ENCODE measurements at places on chromosomes 3 and 15. TPM values are rescaled to one million over a fixed set of nuclear protein-coding genes. Genes with fewer than 3 reads are reported as not detected.

GRCh38 chr3:40414270-40414669 is 27.3 kb downstream of the ENTPD3 start:
- H3K4me3 ChIP-seq: no peak overlapping the region
- H3K27ac ChIP-seq: peak overlapping the region; percentile 50
- H3K36me3 ChIP-seq: no peaks in the 10 kb centered on the region
- no peaks in the 10 kb centered on the region for H3K27me3 ChIP-seq
- DNase-seq: no peak
- no peaks in the 10 kb centered on the region for H3K4me1 ChIP-seq

DNA sequence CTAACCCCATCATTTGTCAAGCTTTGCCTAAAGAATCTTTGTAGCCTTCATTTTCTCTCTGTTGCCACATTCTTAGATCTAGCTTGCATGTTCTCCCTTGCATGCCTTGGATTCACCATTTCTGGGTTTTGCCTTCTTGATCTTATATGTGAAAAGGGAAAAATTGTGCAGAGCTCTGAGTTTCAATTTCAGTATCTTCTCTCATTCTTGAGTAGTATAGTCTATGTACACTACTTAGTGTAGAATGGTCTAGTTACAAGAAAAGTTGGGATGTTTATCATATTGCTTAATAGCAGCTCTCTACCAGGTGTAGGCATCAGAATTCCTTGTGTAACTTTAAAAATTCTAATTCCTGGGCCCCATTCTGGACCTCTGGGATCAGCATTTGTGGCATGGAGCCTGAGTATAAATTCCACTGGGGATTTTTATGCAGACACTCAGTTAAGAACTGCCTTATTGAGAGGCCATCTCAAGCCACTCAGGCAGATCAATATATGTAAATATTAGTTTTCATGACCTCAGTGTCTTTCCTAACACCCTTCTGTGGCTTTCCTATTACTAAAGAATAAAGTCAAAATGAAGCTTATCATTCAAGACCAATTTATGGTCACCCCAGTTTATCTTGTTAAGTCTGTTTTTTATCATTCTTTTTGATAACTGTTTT is 23.4 kb downstream of the GTF2E1 start:
- H3K27me3 ChIP-seq: no peaks in the 10 kb centered on the region
- peaks cover 14% of the 10 kb centered on the region for H3K4me1 ChIP-seq
- no peak overlapping the region for H3K4me3 ChIP-seq
- DNase-seq: no peak

- H3K4me1 ChIP-seq: no peaks in the 10 kb centered on the region
- H3K27ac ChIP-seq: no peak overlapping the region
- H3K36me3 ChIP-seq: no peaks in the 10 kb centered on the region
- no peak for DNase-seq
These were observed 19.5 kb downstream of the TMOD2 start for GRCh38 chr15:51770902-51771301.

DNA sequence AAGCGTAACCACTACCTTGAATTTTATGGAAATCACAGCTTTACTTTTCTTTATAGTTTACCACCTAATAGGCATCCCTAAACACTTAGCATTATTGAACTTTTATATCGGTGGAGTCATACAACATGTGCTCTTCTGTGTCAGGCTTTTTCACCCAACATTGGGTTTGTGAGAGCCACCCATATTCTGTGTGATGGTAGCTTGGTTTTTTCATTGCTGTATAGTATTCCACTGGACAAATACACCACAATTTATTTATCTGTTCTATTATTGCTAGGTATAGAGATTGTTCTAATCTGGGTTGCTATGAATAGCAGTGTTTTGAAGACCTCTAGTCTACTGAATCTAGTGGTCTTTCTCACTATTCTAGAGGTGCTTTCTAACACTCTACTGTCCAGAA is 31.6 kb upstream of the ATP1B3 start:
- H3K27ac ChIP-seq: no peak overlapping the region
- H3K36me3 ChIP-seq: no peaks in the 10 kb centered on the region
- no peak for DNase-seq
- H3K27me3 ChIP-seq: no peaks in the 10 kb centered on the region

DNA sequence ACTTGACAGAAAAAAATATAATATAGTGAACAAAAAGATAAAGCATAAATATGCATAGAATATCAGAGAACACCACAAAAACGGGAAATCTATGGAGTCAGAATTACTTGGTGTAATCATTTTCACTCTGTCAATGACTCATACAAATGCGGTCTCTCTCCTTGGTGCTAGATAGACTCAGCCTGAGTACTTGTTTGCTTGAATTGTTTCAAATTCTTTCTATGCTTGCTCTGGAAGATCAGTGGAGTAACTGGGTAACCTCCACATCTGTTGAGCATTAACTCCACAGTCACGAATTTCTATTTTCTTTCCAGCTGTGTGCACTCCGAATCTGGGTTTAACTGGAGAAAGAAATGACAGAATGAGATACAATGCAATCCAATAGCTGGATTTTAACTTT is 760.4 kb downstream of the ZPLD1 start:
- no peak overlapping the region for H3K4me3 ChIP-seq
- no peak for DNase-seq
- no peaks in the 10 kb centered on the region for H3K4me1 ChIP-seq
- no peaks in the 10 kb centered on the region for H3K27me3 ChIP-seq
- H3K27ac ChIP-seq: no peak overlapping the region

- peak; percentile 18 for DNase-seq
- no peaks in the 10 kb centered on the region for H3K36me3 ChIP-seq
- peaks cover 39% of the 10 kb centered on the region for H3K4me1 ChIP-seq
These were observed 932 bp downstream of the GSK3B start for GRCh38 chr3:120093119-120093910.

DNA sequence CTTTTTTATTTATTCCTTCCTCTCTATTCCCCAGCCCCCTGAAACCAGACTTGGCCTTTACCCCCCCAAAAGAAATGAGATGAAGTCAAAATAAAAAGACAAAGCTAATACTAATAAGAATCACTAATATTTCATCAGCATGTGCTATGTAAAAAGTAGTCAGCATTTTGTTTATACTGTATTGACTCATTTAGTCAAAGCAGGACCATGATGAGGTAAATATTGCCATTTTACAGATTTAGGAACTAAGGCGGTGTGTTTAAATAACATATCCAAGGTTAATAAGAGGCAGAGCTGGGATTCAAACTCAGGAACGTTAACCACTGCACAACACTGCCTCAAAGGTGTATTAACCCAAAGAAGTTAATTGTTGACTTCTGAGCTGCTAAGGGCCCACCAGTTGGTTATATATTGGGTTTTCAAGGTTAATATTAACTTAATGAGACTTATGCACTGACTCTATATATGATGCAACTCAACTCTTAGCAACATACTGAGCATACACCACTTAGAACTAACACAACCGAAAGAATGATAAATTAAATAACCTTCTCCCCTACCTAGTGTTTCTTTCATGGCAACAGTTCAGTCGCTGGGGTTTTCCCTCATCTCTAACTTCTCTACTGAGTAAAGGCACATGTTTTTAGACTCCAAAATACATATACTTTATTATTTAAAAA is 34.7 kb downstream of the FOXP1 start:
- H3K36me3 ChIP-seq: no peaks in the 10 kb centered on the region
- no peak overlapping the region for H3K4me3 ChIP-seq
- no peak overlapping the region for H3K27ac ChIP-seq
- H3K4me1 ChIP-seq: no peaks in the 10 kb centered on the region
- DNase-seq: no peak

- H3K4me1 ChIP-seq: no peaks in the 10 kb centered on the region
- no peak overlapping the region for H3K27ac ChIP-seq
- no peaks in the 10 kb centered on the region for H3K36me3 ChIP-seq
- DNase-seq: no peak
- no peaks in the 10 kb centered on the region for H3K27me3 ChIP-seq
These were observed 43.8 kb downstream of the TKT start for GRCh38 chr3:53211706-53212702.

DNA sequence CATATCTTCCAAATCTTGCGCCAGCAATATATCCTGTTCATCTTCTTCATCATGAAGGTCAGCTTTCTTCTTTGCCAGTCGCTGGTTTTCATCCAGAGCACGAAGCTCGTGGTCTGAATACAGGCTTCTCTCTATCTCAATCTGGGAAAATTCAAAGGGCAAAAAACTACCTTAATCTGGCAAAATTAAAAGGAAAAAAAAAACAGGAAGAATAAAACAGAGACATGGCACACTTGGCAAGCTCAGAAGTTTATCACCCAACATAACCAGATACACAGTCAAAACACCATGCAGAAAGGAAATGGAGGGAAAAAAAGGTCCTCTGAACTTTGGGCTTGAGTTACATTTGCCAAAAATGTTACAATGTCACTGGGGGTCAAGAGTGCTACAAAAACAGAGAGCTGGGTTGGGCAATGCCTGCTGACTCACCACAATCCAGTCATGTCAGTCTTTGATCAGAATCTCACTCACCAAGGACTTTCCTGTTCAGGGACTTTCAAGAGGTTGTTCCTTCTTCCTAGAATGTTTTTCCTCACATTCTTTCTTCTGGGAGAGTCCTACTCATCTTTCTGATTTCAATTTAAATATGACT is 1.5 kb downstream of the MRPL46 start:
- H3K27ac ChIP-seq: no peak overlapping the region
- H3K36me3 ChIP-seq: peaks cover 52% of the 10 kb centered on the region
- DNase-seq: peak; percentile 28
- peak overlapping the region; percentile 99 for H3K4me3 ChIP-seq
- H3K4me1 ChIP-seq: peaks cover 34% of the 10 kb centered on the region

DNA sequence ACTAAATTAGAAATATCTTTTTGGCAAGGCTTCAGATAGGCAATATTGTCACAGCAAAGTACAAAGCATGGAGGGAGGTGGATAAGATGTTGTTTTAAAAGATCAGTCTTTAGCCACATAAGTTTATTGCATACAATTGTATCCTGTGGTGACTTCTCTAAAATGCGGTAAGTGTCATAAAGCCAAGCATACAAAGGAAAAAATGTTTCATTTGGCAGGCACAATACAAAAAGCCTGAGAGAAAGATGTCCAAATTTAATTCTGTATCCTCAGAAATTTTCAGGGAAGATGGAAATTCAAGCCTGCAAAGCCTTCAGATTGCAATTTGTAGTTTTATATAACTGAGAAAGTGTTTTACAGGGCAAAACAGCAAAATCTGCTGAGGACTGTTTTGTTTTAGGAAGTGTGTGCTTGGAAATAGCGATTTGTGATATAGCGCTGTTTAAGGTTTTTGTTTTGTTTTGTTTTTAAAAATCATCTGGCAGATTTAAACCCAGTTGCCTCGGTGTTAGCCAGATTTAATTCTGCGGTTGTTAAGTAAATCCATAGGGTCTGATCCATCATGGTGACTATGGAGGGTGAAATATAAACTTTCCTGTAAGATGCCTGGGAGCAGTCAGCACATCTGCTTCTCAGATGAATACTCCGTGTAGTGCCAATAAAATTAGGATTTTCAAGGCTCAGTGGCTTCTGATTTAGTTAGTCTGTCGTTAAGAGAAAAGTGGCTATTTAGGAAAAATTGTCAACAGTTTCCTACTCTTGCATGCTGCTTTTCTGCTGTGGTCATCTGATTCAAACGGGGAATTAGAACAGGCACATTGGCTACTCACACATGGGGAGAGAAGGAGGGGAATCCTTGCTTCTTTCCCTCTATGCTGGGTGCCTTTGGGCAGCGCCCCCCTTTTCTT is 8.0 kb downstream of the KAT2B start:
- no peak for DNase-seq
- H3K36me3 ChIP-seq: no peaks in the 10 kb centered on the region
- peak overlapping the region; percentile 0 for H3K27ac ChIP-seq
- peaks cover 32% of the 10 kb centered on the region for H3K4me1 ChIP-seq
- no peaks in the 10 kb centered on the region for H3K27me3 ChIP-seq
- H3K4me3 ChIP-seq: no peak overlapping the region

DNA sequence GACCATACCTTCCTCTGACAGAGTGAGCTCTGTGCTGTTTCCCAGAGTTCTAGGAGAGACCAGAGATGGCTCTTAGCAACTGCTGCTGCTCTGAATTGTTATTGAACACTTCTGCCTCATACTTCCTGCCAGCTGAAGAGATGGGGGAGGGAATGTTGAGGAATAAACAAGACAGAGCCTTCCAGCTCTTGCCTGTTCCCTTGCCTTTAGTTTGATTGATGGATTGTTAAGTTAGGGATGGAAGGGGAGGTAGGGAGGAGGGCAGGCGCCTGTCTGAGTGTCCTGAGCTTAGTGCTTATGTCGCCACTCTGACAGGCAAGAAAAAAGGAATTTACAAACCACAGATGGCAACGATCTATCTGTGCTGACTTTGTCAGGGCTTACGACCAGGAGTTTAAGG is 42.8 kb downstream of the ZNF609 start:
- no peak for DNase-seq
- peaks cover 9% of the 10 kb centered on the region for H3K36me3 ChIP-seq
- no peak overlapping the region for H3K4me3 ChIP-seq
- peaks cover 19% of the 10 kb centered on the region for H3K4me1 ChIP-seq
- H3K27ac ChIP-seq: no peak overlapping the region

GRCh38 chr15:78944202-78944625 is 632 bp downstream of the CTSH start:
- H3K27ac ChIP-seq: peak overlapping the region; percentile 57
- DNase-seq: no peak
- H3K4me3 ChIP-seq: peak overlapping the region; percentile 87
- H3K36me3 ChIP-seq: no peaks in the 10 kb centered on the region
- H3K27me3 ChIP-seq: no peaks in the 10 kb centered on the region
- peaks cover 5% of the 10 kb centered on the region for H3K4me1 ChIP-seq

- no peaks in the 10 kb centered on the region for H3K27me3 ChIP-seq
- DNase-seq: no peak
- no peak overlapping the region for H3K4me3 ChIP-seq
- H3K36me3 ChIP-seq: no peaks in the 10 kb centered on the region
These were observed 104.9 kb downstream of the OXNAD1 start for GRCh38 chr3:16369885-16370284.

DNA sequence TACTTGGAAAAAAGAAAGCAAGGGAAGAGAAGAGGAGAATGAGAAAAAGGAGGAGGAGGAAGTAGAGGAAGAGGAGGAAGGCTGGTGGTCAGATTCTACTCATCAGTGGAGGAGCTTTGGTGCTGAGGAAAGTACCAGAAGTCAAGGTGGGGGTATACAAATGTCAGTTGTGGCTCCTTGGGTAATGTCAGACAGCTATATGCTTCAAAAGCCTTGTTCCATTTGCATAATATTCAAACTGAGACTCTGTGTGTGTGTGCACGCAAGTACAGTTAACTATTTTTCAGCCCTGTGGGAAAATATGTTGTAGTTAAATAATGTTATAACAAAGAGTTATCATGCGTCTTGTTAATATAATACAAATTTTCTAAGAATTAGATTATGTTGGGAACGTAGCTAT is 609.7 kb downstream of the PDCD6IP start:
- no peaks in the 10 kb centered on the region for H3K36me3 ChIP-seq
- no peaks in the 10 kb centered on the region for H3K27me3 ChIP-seq
- no peak overlapping the region for H3K27ac ChIP-seq
- H3K4me3 ChIP-seq: no peak overlapping the region

GRCh38 chr15:68734352-68734751 is 86.3 kb downstream of the ANP32A start:
- H3K27me3 ChIP-seq: no peaks in the 10 kb centered on the region
- no peaks in the 10 kb centered on the region for H3K36me3 ChIP-seq
- no peak overlapping the region for H3K4me3 ChIP-seq
- H3K4me1 ChIP-seq: no peaks in the 10 kb centered on the region
- no peak for DNase-seq

Gene CELF6
- not detected for total RNA-seq

Gene FBXL2
- 1.9 TPM for total RNA-seq

Gene MESP1
- 12.6 TPM for total RNA-seq

Gene CISH
- total RNA-seq: 50.5 TPM

All from gastrocnemius medialis (tissue), 4 donors.